NCI-H2081 (cell line): ENCODE measurements at places on chromosomes 5 and 9.

GRCh38 chr5:173628501-173628900 is 12.1 kb upstream of the BOD1 start:
- DNase-seq, result no peak

- DNase-seq, result no peak
These were observed 159.1 kb upstream of the PPP2R2B start for GRCh38 chr5:147037515-147038205.

- DNase-seq, result no peak
These were observed 22.5 kb upstream of the MAST4 start for GRCh38 chr5:66573733-66574132.

GRCh38 chr9:95023217-95024003 is 294.1 kb downstream of the FANCC start:
- DNase-seq, result no peak

DNA sequence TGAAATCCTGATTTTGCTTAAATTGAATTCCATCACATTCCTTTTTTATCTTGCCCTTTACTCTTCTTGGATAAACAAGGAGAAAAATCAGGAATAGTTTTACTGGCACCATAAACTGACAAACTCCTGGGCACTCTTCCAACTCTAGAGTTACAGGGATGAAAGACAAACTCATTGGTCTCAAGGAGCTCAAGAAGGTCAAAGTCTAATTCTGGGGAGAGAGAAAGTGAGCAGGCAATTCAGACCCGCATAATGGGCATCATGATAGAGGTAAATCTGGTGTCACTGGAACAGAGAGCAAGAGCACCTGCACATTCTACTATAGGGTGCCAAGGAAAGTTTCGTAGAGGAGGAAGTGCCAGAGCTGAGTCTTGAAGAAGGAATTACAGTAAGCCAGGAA is 64.8 kb downstream of the GRIN3A start:
- DNase-seq, result no peak

GRCh38 chr9:109907400-109907799 is 127.4 kb downstream of the PALM2AKAP2 start:
- DNase-seq, result peak; percentile 5

- no peak for DNase-seq
These were observed 90.9 kb downstream of the CFAP90 start for GRCh38 chr5:7759951-7760580.

DNA sequence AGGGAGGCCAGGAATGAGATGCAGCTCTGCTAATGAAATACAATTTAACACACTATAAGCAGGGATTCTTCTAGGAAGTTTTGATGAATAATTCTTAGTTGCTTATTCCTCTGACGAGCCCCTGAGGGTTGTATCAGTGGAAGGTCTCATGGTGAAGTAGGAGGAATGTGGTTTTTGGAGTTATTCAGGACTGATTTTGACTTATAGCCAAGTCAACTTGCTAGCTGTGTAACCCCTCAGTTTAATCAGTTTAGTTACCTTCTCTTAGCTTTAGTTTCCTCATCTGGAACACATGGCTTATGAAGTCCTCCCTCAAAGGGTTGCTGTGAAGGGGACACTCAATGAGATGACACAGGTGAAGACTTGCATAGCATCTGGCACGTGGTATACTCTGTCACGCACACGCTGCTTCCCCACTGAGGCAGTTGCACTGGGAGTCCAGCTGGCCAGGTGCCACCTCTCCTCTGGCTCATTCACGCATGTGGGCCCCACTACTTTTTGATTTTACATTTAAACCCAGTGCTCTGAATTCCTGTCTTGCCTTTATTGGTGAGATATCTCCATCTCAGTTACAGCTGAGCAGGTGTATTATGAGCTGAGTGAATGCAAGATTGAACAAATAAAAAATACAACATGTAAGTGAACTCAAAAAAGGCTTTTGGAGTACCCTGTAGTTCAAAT is 415.0 kb downstream of the ARHGEF28 start:
- DNase-seq, result no peak

- no peak for DNase-seq
These were observed 439 bp upstream of the DDX46 start for GRCh38 chr5:134758176-134758503.

DNA sequence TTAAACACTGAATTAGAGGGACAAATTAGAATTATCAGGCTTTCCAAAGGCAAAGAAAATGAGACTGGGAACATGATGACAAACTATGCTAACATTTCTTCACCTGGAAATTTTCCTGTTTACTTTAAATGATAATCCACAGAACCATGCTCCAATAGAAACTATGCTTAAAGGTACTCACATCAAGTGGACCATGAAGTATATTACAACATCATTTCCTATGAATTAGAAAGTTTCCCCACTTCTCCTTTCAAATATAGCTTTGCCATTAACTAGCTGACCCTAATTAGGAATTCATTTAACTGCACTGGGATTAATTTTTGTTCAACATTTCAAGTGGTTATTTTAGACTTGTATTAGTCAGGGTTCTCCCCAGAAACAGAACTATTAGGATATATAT is 81.4 kb downstream of the DTWD2 start:
- no peak for DNase-seq

GRCh38 chr9:128819716-128820664 is 1.7 kb downstream of the ENDOG start:
- DNase-seq, result peak; percentile 28

- DNase-seq, result no peak
These were observed 103.3 kb upstream of the NFIB start for GRCh38 chr9:14417237-14417636.

DNA sequence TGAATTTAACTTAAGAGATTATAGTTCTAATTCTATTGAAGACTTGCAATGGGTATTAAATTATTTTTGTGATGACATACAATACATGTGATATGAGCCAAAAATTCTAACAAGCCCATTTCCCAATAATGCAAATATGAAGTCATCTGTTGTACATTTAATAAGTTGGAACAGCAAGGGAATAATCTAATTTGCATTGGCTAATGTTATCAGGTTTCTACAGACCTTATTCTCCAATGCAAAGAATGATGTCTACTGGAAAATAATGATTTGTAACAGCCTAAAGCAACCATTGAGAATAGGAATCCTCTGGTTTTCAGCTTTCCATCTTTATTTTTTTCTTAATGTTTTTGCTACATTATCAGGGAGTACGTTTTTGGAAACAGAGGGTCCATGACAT is 89.1 kb upstream of the MINAR2 start:
- DNase-seq, result no peak

- DNase-seq, result no peak
These were observed 1.8 kb upstream of the GALNT12 start for GRCh38 chr9:98805506-98806272.

- no peak for DNase-seq
These were observed 246.8 kb upstream of the RAI14 start for GRCh38 chr5:34409373-34409772.

DNA sequence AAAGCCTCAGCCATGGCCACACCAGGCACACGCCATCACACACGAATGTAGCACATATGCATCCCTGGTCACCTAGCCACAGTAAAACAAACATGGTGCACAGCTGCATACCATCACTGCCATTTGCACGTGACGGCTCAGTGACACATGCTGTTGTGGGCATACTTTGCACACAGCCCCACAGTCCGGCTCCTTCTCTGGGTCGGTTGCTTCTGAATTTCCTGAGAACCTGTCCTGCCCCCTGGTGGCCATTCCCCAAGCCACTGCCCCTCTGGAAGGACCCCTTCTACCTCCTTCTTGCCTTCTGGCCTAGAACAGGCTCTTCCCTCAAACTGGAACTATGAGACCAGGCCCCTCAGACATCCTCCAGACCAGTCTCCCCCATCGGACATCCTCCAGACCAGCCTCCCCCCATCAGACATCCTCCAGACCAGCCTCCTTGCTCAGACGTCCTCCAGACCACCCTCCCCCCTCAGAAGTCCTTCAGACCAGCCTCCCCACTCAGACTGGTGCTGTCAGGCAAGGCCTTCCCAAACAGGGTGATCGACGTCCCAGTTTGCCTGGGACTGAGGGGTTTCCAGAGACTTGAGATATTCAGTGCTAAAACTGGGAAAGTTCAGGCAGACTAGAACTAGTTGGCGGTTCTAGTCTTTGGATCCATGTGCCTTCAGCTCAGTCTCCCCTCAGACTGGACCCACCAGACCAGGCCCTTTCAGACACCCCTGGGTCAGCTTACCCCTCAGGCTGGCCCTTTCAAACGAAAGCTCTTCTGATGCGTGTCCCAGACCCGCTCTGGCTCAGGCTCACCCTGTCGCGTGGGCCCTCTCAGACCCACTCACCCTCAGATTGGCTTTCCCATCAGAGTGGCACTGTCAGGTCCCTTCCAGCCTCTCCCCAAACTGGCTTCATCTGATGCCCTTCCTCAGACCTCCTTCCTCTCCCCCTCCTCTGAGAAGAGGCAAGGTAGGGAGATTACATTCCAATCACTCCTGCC is 24.3 kb upstream of the ENHO start:
- DNase-seq, result peak; percentile 55

DNA sequence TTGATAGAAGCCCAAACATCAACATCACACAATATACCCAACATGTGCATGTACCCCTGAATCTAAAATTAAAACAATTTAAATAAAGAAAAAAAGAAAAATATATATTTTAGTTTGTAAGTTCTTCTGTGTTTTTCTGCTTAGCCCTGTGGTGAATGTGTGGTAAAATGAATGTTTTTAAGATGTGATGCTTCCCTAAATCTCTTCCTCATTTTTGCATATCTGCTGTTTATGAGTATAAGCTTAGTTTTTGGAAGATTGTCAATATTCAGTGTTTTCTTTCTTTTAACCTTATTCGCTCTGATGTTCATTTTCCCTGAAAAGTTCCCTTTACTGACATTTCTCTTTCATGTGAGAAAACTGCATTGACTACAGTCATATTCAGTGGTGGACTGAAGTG is 44.4 kb upstream of the DAB2 start:
- no peak for DNase-seq

DNA sequence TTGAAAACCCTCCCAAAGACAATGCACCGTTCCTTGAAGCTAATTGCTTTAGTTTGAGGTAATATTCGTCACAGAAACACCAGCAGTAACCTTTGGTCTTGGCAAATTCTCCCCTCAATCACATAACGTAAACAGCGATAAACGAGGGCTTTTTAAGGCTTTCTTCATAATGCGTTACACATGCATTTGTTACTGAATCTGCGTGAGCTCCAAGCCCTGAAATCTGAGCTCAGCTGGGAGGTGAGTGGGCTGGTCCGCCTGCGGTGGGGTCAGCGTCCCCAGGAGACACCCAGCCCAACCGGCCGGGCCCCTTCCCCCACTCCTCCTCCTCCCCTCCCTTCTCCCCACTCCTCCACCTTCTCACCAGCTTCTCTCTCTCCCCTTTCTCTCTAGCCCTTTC is 91.1 kb downstream of the BARX1 start:
- no peak for DNase-seq

DNA sequence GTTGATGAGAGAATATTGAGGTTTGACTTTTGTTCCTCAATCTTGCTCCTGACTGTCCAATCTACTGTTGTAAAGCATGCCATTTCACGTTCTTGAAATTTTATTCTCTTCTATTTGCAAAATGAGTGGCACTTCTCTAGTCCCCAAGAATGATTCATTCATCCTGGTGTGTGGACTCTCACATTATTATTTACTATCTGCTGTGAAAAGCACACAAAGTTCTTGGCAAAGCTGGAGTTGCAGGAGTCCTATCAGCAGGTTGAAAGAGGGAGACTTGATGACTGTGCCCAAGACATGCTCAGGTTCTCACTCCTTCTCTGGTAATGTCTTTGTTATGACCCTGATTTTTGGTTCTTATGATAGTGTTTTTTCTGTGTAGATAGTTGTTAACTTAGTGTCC is 382.6 kb downstream of the DMRTA1 start:
- DNase-seq, result no peak

DNA sequence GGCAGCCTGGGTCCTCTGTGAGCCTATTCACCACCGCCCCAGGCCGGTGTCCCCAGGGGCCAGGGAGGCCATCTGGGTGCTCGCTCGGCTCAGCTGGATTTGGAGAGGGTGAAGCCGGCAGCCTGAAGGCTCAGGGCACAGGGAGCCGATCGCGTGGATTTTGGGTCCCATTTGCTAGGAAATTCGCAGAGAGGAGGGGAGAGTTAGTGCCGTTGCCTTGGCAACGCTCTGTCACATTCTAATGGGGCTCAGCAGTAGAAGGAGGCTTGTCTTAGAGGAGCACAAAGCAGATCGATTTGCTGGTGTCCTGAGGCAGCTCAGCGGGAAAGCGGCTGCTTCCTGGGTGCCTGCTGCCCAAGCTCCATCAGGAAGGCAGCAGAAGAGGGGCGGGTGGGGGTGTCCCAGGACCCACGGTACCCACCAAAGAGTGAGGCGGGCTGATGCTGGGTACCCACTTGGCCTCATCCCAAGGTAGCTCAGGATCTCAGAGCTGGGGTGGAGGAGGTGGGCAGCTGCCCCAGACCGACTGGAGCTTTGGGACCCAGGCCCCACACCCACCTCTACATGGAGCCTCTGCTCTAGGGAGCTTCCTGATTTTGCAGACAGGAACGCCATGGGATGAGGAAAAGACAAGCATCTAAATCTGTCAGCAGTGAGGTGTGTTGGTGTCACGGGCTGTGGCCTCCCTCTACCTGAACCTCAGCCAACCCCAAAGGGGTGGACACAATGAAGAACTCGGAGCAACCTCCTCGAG is 17.1 kb upstream of the OLFM1 start:
- DNase-seq, result no peak

DNA sequence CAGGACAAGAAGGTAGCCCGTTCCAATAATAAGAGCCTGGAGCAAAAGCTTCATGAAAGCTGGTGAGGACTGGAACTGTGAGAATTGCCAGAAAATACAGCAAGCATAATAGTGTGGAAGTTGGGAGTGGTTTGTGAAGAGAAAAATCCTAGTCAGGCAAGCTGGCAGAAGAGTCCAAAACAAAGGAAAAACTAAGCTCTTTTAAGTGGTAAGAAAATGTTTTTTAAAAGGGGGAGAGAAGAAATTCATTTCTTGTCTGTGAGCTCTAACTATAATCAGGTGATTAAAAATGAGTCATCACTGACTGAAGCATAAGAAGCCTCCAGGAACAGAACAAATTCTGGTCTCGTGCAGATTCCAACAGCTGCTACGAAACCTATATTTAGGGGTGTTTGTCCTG is 102.6 kb downstream of the CAAP1 start:
- no peak for DNase-seq

DNA sequence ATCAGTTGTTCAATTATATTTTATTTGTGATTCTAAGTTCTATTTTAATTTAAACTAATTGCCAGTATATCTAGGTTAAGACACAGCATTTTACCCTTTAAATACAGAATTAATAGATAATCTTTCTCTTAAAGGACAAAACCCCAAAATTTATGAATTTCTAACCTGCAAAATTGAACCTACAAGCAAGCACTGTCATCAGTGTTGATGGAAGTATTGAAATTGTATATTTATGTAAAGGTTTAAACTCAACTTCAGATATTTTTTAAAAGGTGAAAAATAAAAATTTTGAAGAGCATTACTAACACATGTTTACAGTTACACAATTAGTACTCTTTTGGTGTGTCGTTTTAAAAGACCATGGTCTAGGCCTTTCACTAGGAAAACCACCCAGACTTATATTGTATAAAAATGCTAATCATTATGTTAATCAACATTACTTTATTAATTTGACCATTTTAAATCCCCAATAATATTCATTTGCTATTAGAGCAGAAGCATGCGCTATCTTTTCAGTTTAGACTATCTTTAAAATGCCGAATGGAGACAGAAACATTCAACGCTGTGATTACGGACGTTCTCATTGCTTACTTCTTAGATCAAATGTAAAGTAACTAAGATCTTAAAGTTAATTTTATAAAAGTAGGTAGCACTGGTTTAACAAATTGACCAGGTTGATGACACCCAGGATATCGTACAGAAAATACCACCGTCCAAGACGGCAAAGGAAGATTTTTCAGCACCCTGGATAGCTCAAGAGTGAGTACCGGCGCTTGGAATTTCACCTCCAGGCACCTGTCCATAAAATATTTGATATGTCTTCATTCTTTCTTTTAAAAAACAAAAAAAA is 3.2 kb downstream of the OTP start:
- DNase-seq, result no peak

GRCh38 chr5:169670769-169671525 is 33.9 kb downstream of the DOCK2 start:
- no peak for DNase-seq
